Activated effector memory CD4-positive, alpha-beta T cell treated with Interleukin-2 at 50 U/mL for 16 hours (primary cell): ENCODE measurements at places on chromosomes 11 and 22.

DNA sequence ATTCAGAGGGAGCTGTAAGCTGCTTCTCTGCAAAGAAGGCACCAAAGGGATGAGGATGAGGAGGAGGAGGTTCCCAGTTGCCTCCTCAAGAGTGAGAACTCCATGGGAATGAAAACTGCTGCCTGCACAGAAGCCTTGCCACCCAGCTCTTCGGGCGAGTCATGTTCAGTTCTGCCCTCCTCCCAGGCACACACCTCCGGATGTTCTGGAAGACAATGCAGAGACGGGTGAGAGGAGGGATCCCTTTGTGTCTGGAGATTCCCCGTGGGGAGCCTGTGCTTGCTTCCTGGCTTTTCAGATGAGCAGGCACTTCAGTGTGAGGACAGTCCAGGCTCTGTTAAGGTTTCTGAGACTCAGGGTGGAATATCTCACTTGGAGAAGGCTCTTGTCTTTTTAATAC is 295.6 kb downstream of the DDX10 start:
- DNase-seq: no peak

DNA sequence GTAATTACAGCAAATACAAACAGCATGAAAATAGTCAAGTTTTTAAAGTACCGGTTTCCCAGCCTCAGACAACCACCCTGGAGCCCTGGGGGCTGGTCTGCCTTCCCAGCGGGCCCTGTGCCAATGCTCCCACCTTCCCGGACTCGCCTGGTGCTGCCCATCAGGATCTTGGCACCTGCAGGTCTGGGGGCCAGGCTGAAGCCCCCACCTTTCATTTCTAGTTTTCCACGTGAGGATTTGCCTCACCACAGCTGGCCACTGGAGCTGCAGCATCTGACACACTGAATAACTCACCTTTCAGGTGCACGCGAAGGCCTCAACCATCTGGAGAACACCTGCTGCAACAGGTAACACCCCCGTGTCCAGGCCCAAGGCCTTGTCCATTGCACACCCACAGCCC is 108.7 kb upstream of the THY1 start:
- no peak for DNase-seq

DNA sequence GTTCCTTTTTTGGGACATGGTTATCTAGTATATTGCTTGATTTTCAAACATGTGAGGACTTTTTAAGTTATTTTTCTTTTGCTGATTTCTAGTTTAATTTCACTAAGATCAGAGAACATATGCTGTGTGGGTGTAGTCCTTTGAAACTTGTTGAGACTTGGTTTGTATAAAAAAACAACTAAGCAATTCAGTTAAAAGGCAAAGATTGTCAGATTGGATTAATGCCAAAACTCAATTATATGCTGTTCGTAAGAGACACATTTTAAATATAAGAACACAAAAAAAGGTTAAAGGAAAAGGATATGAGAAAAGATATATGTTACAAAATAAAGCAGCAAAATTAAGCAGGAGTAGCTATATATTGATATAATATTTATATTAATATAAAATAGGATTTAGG is 17.8 kb upstream of the RRM1 start:
- no peak for DNase-seq

- DNase-seq: peak; percentile 84
Observed at GRCh38 chr22:37242395-37242918, 1.6 kb downstream of the RAC2 start.

- no peak for DNase-seq
Observed at GRCh38 chr11:114890038-114890437, 211.7 kb downstream of the NXPE2 start.

DNA sequence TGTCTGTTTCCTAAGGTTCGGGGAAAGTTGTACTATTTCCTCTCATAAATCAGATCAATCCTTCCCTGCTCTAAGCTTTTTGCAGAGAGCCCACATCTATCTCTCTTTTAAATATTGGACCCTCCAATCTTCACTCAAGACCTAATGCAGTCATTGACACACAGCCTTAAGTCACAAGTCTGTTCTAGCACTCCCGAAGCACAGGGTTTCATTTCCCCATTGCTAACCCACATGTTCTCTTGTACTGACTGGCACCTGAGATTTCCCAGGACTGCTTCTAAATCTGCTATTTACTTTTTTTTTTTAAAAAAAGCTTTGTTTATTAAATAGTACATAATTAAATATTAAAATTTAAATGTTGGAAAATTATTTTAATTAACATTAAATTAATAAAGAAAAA is 674.7 kb downstream of the TBC1D22A start:
- no peak for DNase-seq

- no peak for DNase-seq
Observed at GRCh38 chr11:64268025-64268892, 16.2 kb downstream of the BAD start.

DNA sequence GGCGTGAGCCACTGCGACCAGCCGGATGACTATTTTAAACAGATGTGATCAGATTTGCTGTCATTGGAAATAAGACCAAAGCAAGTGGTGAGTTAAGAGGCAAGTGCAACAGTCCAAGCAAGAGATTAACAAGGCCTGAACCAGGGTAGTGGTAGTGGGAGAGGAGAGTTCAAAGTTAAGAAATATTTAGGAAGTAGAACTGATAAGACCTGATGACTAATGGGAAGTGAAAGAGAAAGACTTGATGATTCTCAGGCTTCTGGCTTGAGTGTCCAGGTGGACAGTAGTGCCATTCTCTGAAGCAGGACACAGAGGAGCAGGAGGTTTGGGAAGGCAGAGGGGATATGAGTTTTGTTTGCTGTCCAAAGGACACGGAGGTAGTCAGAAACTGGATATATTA is 7.2 kb downstream of the NDUFC2 start:
- no peak for DNase-seq

DNA sequence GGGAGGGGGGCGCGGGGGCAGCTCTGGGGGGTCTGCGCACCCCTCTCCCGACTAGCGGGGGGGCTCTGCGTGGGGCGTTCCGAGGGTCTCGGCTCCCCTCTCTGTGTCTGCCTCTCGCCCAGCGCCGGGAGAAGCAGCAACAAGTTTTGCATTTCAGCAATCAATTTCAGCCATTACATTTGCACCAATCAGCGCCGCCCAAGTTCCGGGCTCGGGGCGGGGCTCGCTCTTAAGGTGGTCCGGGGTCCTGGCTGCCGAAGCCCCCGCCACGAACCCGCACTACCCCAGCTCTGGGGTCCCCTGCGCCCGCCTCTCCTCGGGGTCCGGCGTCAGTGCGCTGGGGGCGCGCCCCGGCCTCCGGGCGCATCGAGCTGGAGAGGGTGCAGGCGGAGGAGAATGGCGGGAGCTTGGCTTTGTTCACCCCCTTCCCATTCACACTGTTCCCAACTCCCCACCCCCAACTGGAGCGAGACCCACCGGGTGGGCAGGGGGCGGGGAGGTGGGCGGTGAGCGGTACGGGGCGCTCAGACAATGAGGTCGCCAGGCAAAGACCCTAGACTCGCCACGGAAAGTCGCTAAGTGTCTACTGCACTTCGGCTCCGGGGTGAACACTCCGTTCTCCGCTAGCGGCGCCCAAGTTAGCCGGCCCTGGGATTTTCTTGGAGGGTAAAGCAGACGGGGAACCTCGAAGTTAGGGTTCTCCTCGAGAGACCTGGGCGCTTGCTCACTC is at the start of gene MN1:
TSS of gene MN1 (minus strand) at position 141 of the 730 bp plus-strand sequence. CDS start 1,213 bp downstream, outside the sequence.
- peak; percentile 41 for DNase-seq

DNA sequence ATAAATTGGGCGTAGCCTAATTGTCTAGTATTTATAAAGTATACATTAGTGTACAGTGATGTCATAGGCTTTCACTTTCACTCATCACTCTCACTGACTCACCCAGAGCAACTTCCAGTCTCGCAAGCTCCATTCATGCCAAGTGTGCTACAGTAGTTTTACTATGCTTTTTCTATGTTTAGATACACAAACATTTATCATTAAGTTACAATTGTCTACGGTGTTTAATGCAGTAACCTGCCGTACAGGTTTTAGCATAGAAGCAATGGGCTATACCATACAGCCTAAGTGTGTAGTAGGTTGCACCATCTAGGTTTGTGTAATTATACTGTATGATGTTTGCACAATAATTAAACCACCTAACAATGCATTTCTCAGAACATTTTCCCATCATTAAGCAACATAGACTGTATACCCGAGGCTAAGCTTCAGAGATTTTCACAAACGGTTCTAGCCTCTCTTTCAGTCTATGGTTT is 17.5 kb downstream of the OR9G1 start:
- DNase-seq: no peak

DNA sequence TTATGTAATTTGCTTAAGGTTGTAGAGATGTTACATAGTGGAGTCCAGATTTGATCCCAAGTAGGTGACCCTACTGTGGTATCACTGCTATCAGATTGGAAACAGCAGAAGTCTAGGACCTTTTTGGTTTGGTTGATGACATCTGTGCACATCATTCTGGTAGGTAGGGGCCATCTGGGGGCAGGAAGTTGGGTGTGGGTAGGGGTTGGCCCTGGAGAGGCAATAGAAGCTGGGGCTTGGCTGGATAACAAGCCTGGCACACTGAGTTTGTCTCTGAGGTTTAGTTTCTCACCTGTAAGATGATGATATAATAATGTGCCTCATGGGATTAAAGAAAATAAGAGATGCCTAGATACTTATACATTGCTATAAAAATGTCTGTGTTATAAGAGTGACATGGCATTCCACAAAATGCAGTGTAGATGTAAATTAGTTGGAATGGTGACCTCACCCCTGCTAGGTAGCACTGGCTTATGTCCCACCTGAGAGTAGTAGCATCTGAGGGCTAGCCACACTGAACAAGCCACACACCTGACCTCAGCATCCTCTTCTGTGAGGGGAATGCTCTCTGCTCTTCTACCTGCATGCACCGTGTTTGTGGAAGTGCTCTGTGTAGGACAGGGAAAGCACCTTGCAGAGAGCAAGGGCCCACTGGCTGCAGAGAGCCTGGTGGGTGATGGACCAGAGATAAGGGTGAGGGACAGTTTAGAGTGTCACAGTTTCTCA is 36.9 kb downstream of the PTPRJ start:
- peak; percentile 45 for DNase-seq

GRCh38 chr22:19231986-19232385 is 53.5 kb upstream of the SLC25A1 start:
- no peak for DNase-seq
